ENCODE measurements at places on chromosomes 16 and 17.
A peak's percentile ranks its signal among the peaks of the same experiment; 100 is the strongest.

GRCh38 chr17:21186399-21187187 lies 27.4 kb downstream of the TMEM11 start:
- no peak for DNase-seq

DNA sequence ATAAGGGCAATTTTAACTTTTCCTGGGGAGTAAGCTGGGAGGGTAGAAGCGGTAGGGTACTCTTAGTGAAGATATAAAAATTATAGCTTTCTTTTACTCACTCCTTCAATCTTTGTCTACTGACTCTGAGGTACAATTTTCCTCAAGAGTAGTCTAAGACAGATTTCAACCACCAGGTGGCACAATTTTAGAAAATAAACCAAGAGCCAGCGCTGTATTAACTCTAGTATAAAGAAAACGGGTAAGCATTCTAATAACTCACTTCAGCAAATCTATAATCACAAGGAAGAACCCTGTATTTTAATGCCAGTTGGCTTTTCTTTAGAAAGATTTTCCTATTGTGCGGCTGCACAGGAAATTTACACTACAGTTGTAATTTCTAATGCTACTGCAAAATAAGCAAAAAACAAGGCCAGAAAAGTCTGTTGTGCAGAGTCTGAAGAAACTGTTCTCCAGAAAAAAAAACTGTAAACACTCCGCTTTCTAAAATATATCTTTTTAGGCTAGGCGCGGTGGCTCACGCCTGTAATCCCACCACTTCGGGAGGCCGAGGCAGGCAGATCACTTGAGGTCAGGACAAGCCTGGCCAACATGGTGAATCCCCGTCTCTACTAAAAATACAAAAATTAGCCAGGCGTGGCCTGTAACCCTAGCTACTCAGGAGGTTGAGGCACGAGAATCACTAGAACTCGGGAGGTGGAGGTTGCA lies 1.9 kb downstream of the CMC2 start:
- DNase-seq: peak; percentile 73

GRCh38 chr17:48023400-48024148 lies 14.0 kb downstream of the COPZ2 start:
- DNase-seq: peak; percentile 59

GRCh38 chr17:8966926-8967325 lies 1.4 kb upstream of the PIK3R5 start:
- no peak for DNase-seq

- DNase-seq: peak; percentile 63
Measured at GRCh38 chr17:42659079-42659931, at the start of gene TUBG2. TUBG2 (plus strand) TSS chr17:42659284; CDS start chr17:42659504, 220 bp downstream.

GRCh38 chr17:7323731-7324437 lies 5.3 kb downstream of the NEURL4 start:
- peak; percentile 71 for DNase-seq

DNA sequence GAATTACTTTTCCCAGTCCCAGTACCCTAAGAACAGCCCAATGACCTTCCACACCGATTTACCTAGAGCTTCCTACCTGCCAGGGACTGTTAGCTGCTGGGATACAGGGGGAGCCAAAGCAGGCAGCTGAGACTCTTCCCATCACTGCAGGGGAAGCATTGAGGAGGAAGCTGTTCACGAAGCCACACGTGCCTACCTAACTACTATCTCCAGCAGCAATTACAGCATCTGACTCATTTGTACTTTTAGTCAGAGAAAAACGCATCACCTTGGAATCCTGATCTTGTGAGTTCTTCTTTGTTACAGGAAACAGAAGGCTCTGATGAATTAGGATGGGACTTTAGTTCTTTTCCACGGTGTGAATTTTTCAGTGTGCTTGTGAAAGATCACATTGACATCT lies 113.7 kb upstream of the DHX40 start:
- no peak for DNase-seq

GRCh38 chr16:6132121-6132520 lies 1034.5 kb upstream of the EEF2KMT start:
- no peak for DNase-seq

DNA sequence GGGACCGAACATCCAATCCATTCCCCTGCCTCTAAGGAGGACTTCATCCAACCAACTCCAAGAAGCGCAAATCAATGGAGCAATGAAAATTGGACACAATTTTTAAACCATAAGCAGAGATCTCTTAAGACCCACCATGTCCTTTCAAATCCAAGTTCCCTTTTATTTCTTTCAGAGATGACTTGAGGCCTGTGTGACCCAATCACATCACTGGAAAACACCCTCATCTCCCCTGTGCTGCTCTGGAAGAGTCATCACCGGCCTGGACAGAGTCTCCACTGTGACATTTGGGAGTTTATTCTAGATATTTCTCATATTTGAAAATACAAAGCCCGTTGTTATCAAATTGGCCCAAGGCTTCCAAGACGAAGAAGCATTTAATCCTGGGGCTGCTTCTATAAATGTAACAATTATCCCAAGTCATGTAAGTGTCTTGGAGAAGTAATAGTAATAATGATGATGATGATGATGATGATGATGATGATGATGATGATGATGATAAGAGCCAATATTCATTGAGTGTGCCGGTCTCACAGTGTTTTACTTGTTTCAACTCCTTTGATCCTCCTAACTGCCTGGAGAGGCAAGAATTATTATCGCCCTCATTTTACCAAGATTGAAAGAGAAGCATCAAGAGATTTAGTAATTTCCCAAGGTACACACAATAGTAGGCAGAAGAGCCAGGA lies 72.1 kb downstream of the COPRS start:
- DNase-seq: no peak

- DNase-seq: no peak
Measured at GRCh38 chr17:77022766-77023165, 118.0 kb upstream of the SEC14L1 start.

- DNase-seq: peak; percentile 69
Measured at GRCh38 chr16:30535777-30536190, 1.1 kb upstream of the ZNF747 start.

DNA sequence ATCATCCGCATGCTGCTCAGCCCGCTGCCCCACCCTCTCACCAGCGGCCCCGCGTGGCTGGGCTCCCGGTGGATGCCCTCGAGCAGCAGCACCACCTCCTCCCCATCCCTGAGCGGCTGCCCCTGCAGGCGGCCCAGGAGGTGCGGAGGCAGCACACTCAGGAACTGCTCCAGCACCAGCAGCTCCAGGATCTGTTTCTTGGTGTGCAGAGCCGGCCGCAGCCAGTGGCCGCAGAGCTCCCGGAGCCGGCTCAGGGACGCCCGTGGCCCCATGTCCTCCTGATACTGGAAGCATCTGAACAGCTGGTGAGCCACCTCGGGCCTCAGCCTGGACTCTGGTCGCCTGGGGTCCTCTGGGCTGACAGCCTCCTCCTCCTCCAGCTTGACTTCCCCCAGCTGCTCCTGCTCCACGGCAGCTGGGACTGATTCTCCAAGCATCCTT lies 6.6 kb downstream of the ZSCAN10 start:
- no peak for DNase-seq

GRCh38 chr16:27747946-27748345 lies 198.0 kb downstream of the KATNIP start:
- DNase-seq: no peak

DNA sequence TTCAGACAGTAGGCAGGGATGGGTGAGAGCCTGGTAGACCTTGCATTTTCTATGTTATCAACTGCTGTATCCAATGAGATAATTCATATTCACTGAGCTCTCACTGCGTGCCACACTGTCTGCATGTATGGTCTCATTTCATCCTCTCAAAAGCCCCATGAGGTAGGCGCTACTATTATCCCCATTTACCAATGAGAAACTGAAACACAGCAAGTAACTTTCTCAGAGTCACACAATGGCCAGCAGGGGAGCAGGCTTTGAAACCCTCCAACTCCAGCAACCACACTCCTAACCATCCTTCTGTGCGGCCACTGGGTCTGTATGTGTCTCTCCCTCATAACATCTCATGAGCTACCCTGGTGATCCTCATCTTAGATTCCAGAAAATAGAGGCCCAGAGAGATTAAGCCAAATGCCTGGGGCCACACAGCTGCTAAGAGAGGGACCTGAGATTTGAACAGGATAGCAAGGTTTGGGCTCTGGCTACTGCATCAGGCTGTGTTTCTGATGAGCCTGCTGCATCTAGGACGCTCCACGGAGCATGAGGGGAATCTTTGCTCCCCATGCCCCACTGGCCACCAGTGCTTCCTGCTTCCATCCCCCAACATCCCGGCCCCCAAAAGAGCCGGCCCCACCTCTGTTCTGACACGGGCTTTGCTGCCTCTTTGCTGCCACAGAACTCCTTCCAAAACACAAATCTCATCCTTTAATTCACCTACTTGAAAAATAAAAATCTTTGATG lies 3.2 kb downstream of the CCR7 start:
- DNase-seq: peak; percentile 77

DNA sequence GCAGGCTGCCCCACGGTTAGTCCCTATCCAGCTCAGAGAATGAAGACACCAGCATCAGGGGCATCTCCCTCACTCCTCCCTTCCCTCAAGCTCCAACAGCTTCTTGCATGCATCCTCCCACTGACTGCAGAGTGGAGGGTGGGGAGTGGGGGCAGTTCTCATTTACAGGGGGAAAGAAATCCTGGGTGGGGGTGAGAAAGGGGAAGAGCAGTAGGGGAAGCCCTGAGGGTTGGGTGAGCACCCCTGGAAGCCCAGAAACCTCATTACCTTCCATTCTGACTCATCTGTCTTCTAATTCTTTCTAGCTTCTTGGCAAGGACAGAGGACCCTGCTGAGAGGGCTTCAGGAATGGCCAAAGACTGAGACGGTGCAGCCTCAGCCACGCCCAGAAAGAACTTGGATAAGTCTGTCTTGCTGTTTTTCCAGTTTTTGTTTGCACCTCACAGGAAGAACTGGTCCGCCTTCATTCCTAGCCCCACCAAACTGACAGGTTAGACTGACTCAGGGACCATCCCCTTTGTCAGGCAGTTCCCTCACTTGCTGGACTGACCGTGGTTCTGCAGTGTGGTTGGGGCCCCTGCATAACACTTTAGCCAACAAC lies 52.5 kb upstream of the WSB1 start:
- DNase-seq: no peak

- no peak for DNase-seq
Measured at GRCh38 chr16:25868106-25868505, 176.3 kb downstream of the HS3ST4 start.

GRCh38 chr16:405548-406506 lies 4.1 kb downstream of the DECR2 start:
- DNase-seq: no peak

DNA sequence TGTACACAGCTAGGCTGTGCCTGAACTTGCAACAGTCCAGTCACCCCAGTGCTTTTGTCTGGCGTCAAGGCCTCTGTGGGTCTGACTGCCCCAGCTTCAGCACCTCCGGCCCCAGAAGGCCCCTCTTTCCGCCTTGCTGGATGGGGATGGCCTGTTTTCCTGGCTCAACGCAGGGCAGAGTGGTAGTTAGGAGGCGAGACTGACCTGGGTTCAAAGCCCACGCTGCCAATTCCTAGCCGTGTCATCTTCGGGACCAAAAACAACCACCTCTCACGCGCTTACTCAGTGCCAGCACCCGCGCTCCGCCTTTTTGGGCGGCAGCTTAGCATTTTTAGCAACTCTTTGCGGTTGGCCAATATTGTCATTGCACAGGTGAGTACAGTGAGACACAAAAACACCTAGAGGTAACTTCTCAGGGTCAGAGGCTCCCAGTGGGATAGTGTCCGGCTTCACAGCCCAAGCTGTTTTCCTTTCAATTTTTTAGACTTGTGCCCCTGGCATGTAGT lies 4.6 kb downstream of the MYBBP1A start:
- DNase-seq: no peak

DNA sequence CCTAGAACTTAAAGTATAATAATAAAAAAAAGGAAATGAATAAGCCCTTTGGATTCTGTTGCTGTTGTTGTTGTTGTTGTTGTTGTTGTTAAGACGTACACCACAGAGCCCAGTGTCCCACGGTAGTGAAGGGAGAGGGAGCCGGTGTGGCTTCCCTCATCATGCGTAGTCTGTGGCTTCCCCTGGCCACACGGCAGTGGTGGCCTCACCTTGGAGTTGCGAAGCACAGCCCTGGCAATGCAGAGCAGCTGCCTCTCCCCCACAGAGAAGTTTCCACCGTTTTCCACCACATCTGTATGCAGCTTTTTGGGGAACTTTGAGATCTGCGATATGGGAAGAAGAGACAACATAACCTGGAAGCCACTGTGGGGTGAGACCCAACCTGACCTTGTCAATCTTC lies 14.1 kb upstream of the ABCC12 start:
- no peak for DNase-seq

- no peak for DNase-seq
Measured at GRCh38 chr16:72371307-72372086, 199.5 kb upstream of the PMFBP1 start.

- no peak for DNase-seq
Measured at GRCh38 chr17:76820561-76820960, 47.6 kb upstream of the MGAT5B start.

GRCh38 chr17:16585796-16586195 lies 16.8 kb upstream of the ZNF287 start:
- no peak for DNase-seq

- peak; percentile 62 for DNase-seq
Measured at GRCh38 chr17:61410141-61411010, 10.7 kb downstream of the TBX2 start.

GRCh38 chr17:81924557-81925532 lies 2.7 kb downstream of the MAFG start:
- DNase-seq: peak; percentile 45

DNA sequence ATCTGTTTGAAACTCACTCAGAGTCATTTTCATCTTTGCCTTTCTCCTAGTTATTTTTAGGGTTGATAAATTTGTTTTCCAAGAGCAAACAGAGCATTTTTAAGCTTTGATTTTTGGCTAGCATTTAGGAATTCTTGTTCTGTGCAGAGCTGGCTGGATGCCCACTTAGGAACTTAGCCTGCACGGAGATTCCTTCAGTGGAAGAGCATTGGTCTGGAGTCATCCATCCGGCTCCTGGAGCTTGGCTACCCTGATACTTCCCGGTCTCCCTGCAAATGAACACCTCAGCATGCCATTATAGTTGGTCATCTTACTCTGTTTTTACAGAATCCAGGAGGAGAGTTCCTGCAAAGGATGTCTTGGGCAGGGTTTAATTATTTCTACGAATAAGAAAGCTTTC lies 57.1 kb downstream of the SPECC1 start:
- no peak for DNase-seq

DNA sequence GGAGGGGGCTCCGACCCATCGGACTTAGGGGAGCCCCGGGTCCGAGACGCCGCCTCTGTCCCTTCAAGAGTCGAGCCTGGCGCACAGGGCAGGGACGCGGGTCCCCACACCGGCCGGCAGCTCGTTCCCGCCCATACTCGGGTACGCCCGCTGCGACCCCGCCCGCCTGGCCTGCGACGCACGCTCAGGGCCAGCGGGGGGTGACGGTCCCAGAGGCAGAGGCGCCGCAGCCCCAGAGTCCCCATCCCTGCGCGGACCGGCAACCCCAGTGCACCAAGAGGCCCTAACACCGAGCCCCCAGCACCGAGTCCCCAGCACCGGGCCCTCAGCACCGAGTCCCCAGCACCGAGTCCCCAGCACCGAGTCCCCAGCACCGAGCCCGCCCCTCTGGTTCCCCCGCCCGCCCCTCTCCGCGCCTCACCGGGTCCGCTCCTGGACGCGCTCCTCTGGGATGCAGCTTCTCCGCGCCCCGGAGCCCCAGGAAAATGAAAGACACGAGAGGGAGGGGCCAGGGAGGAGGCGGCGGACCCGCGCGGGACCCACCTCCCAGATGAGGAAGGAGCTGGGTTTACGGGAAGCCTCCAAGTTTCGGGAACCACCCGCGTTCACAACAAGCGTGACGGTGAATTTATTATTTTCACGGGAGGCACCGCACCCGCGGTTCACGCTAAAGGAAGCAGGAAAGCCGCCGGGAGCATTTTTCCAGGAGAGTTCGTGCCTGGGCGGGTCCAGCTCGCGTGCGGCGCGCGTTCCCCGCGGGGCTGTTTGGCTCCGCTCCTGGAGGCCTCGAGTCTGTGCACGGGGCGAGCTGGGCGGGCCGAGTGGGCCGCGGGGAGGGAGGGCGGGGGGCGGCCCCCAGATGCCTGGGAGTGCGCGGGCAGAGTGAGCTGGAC lies at the start of gene SECTM1:
TSS of gene SECTM1 (minus strand) at position 488 of the 893 bp plus-strand sequence. CDS start 6,526 bp downstream, outside the sequence.
- DNase-seq: no peak
